Astrocyte of the cerebellum (primary cell): ENCODE measurements at places on chromosomes 5 and 9.

- no peak for DNase-seq
These were observed 156.1 kb upstream of the ADAMTSL1 start for GRCh38 chr9:18317896-18318295.

- no peak for DNase-seq
These were observed 21.2 kb downstream of the FAXDC2 start for GRCh38 chr5:154829181-154829588.

DNA sequence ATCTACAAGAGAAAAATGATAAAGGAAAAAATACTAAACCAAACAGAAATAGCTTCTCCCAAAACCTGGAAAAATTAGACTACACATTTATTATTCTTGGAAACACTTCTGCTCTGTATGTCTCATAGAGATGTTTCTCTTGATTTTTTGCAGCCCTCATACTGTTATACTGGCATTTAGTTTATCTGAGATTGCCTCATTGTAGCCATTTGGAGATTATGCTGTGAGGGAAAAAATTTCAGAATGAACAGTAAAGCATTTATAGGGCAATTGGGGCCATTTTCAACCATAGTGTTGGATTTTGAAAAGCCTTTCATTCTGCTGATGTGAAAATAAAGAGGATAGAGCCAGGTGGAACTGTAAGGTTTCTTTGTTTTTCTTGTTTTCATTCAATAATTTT, 441.8 kb upstream of the RIOK2 start:
- DNase-seq = no peak

DNA sequence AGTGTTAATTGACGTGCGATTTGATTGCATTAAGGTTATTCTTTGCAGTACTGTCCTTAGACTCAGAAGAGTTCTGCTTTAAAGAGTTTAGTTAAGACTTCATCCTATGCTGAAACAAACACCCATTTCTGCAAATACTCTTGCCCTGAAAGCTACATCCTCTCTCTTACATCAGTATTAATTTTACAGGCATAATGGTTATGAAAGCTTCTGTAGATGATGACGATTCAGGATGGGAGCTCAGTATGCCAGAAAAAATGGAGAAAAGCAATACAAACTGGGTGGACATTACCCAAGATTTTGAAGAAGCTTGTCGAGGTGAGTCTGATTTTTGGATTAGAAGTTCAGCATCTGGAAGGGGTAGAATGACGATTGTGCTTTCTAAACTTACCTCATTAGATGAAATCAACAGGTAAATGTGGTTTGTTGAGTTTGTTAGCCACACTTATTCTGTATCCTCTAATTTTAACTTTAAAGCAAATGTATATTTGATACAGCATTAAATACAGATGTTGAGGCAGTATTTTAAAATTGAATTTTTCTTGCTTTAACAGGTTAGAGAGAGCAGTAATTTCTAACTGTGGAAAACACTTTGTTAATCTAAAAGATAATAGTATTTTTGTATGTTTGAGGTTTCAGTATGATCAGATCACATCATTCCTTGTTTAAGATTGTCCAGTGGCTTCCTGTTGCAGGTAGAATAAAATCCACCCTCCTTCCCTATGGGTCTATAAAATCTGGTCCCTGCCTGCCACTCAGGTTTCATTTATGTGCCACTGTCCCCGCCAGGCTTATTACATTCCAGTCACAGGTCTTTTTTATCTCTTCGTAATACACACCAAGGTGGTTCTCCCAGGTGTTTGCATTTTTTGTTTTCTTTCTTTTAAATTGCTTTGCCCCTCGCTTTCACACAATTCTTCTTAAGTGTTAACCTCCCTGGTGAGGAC, 1.3 kb downstream of the NAA35 start:
- DNase-seq = no peak

DNA sequence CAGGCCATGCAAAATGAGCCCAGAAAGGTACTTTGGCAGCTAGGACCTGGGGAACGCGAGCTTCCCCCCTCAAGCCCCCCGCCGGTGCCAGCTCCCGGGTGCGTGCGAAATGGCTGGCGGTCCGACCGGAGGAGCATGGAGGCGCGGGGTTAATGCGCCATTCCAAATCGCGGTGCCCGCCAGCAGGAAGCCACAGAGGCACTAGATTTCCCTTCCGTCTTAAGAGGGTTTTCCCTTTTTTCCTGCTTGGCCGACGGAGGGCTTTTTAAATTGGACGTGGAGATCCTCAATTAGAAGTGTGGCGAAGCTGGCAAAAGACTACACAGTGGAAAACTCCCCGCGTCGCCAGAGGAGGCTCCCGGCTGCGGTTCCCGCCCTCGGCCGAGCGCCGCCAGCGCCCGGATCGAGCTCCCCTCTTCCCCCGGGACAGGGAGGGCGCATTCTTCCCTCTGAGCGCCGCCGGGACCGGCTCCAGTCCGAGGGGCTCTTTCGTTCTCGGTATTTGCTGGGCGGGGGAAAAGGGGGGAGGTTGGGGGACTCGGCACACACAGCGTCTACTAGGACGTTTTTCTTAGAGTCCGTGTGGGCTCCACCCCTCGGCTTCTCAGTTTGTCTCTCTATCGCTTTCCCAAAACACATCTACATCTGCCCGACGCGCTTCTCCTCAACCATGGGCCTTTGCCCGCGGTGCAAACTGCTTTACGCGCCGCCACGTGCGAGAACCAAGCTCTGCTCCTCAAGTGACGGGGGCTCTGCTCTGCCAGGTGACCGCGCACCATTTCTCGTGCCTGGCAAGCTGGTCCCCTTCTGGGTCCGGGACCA, 3.0 kb downstream of the GDNF start:
- no peak for DNase-seq

DNA sequence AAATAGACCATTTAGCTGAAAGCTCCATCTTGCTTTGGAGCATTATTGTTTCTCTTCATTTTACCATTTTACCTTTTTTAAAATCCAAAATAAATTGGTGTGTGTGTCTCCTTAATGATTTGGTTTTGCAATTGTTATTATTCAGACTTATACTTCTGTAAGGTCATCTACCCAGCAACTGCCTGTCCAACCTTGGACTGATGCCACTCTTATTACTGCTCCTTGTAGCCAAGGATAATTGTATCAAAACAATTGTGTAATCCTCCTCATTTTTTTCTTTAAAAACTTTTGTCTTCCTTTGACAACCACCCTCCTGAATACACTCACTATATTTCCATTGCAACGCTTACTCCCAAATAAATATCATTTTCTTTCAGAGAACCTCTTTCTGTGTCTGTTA, 30.3 kb upstream of the HMGCR start:
- no peak for DNase-seq

- no peak for DNase-seq
These were observed 69.3 kb upstream of the EGFLAM start for GRCh38 chr5:38189081-38189504.

GRCh38 chr9:111828193-111828592, 33.5 kb upstream of the SHOC1 start:
- DNase-seq = no peak
